ENCODE measurements at places on chromosomes 7 and 10.
A peak's percentile ranks its signal among the peaks of the same experiment; 100 is the strongest.

DNA sequence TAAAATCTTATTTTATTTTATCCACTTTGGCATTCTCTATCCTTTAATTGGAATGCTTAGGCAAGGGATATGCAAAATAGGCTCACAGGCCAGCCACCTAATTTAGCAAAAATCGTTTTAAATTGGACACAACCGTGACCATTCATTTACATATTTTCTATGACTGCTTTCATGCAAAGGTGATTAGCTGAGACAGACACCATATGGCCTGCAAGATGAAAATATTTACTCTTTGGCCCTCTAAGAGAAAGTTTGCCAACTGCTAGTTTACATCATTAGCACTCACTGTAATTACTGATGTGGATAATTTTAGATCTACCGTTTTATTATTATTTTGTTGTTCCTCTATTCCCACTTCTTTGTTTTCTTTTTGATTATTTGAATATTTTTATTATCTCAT is 375.5 kb upstream of the LRRTM3 start:
- DNase-seq: no peak

DNA sequence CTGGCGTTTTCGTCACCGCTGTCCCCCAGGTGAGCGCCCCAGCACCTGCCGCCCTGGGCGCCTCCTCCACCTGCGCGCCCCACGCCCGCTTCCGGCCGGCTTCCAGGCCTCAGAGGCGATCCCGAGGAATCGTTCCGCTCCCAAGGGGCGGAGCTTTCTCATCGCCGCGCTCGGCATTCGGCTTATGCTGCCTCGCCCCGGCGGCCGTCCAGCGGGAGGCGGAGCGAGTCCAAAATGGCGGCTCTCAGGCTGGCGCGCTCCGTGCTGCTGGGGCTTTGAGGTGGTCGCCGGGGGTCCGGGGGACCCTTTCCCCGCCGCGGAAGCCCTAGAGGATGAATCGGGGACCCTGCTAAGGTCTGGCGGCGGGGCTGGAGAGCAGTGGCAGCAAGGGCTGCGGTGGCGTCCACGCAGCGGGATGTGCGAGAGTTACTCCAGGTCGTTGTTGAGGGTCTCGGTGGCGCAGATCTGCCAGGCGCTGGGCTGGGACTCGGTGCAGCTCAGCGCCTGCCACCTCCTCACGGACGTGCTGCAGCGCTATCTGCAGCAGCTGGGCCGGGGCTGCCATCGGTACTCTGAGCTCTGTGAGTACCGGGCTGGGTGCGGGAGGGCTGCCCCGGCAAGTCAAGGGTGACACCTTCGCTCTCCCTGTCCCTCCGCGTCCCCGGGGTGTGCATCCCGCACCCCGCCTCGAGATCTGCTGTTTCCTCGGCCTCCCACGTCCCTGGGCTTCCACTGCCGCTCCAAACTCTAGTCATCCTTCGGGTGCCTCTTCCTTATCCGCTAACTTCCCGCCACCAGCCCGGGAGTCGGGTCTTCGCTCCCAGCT is at the start of gene TAF3:
Gene TAF3, plus strand, starts transcription at position 211 of the 826 bp plus-strand sequence. Its CDS starts 205 bp downstream, at position 416.
- DNase-seq: peak; percentile 29

DNA sequence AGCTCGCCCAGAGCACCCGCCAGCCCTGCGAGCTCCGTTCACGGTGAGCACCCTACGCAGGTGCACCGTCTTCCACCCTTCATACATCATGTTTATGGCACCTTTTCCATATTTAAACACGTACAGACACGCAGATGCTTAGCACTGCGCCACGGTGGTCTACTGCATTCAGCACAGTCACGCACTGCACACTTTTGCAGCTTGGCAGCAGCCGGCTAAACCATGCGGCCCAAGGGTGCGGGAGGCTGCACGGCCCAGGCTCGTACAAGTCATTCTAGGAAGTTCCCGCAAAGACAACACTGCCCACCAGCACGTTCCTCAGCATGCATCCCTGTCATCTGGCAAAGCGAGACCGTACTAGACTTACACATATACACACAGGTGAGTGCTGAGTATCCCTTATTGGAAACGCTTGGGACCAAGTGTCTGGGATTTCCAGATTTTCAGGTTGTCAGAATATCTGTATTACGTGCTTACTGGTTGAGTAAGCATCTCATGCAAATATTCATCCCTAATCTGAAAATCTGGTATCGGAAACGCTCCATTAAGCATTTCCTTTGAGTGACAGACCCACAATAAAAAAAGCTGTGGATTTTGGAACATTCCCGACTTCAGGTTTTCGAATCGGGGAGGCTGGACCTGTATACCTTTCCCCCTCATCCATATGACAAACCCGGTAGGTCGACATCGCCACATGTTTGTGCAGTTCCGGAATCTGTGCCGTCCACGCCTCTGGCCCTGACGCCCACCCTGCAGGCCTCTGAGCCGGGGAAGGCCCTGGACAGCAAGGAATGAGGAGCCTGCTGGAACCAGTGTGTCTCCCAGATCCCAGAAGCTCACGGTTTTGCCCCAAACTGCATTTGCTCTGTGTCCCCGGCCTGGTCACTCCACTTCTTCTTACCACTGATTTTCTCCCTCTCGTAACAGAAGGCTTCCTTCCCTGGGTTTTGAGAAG is 222.2 kb downstream of the ELFN1 start:
- DNase-seq: no peak

DNA sequence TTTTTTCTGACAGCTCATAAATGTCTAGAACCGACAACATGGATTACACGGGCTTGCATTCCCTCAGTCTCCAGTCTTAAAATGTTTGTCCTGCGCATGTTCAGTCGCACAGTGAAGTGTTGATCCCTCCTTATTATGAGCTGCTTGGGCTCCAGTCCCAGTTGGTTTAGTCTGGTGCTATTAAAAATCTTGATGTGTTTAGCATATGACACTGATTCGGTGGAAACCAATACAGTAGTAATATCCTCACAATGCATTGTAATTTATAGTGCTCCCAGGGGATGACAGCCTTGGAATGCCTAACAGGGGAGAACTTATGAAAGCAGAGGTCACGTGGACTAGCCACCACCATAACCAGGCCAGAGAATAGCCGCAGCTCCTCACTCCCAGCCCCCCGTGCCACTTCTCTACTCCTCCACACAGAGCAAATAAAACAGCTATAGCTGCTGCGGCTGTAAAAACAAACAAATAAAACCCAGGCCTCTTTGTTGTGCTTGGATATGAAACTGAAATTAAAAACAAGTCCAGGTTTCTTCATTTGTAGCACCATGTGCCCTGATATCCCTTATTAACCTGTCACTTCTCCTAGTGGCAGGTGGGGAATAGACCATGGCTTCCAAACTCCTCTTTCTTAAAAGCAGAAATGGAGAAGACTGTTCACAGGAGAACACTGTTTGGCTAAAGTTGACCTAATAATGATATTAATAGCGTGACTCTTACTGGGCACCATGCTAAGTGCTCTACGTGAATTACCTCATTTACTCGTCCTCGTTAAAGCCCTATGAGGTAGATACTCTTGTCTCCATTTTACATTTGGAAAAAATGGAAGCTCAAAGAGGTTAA is 7.7 kb downstream of the DPCD start:
- DNase-seq: no peak

GRCh38 chr10:71346731-71347130 is 27.7 kb downstream of the SLC29A3 start:
- no peak for DNase-seq

GRCh38 chr7:121604627-121605316 is 208.7 kb upstream of the FAM3C start:
- DNase-seq: no peak

DNA sequence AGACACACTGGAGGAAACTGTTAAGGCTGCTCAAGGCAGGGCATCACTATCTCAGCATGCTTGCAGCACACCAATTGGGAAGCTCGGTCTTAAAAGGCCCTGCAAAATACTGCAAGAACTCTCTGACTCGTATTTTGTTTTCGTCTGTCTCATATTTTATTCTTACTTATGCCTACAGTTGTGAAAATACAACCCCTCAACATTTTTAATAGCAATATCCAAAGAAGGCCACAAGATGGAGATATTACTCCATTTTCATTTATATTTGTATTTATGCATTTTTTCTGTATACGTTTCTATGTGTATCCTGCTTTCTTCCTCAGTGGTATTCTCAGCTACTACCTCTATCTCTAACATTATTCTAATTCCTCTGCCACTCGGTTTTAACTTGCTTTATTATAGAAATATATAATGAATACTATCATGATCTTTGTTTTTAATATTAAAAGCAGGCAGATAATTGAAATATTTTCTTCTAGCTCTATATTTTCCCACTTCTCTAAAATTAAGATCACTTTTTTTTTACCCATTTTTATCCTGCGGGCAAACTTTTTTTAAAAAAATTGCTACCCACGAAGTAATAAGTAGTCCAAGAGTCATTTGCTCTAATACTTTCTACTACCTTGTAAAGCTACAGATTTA is 10.0 kb downstream of the DNAJC1 start:
- no peak for DNase-seq

DNA sequence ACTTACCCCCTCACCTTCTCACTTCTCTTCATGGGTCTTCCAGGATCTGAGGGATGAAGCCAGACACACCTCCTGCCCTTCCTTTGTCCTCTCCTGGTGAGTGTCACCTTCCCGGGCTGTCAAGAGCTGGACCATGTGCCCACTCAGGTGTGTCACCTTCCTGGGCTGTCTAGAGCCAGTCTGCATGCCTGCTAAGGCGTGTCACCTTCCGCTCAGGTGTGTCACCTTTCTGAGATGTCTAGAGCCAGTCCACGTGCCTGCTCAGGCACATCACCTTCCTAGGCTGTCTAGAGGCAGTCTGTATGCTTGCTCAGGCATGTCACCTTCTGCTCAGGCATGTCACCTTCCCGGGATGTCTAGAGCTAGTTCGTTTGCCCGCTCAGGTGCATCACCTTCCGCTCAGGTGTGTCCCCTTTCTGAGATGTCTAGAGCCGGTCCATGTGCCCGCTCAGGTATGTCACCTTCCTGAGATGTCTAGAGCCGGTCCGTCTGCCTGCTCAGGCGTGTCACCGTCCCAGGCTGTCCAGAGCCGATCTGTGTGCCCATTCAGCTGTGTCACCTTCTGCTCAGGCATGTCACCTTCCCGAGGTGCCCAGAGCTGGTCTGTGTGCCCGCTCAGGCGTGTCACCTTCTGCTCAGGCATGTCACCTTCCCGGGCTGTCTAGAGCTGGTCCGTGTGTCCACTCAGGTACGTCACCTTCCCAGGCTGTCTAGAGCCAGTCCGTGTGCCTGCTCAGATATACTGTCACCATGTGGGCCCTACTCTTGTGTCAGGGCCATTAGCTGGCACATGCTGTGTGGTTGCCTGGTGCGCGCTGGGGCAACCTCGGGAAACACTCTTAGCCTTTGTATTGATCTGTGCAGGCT is 245.3 kb downstream of the EBF3 start:
- no peak for DNase-seq

DNA sequence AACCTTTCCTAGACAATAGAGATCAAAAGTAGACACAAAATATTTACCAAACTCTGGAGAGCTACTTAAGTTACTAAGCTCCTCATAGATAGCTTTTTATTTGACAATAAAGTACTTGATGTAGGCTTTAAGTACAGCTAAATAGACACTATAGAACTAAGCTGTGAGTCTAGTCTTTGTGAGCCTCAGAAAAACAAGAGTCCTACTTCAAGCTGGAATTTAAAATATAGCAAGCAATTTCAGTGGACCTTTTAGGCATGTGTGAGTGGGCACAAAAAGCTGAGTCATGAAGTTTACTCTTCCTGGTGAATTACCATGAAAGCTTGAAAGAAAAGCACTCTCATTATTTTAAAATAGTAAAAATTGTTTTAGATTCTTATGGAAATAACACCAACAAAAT is 76.1 kb downstream of the ADD3 start:
- DNase-seq: no peak

DNA sequence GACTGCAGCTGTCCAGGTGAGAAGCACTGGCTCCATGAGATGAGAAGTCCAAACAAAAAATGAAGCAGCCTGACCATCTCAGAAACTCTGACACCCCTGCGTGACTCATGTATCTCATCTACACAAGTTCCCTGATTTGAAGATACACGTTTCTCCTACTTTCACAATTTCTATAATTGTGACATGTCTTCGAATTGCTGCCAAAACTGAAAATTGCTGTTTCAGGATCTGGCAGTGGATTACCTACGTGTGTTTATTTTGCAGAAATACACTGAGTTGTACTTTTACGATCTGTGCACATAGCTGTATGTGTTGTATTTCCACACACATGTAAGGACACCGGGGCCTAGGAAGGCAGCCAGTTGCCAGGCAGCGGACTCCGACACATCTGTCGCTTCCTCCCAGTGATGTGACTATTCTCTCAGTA is 53.2 kb downstream of the LARP4B start:
- no peak for DNase-seq

- no peak for DNase-seq
These were observed 98.7 kb downstream of the KMT2E start for GRCh38 chr7:105112440-105113418.

- no peak for DNase-seq
These were observed 148.4 kb downstream of the TPST1 start for GRCh38 chr7:66353547-66353946.

DNA sequence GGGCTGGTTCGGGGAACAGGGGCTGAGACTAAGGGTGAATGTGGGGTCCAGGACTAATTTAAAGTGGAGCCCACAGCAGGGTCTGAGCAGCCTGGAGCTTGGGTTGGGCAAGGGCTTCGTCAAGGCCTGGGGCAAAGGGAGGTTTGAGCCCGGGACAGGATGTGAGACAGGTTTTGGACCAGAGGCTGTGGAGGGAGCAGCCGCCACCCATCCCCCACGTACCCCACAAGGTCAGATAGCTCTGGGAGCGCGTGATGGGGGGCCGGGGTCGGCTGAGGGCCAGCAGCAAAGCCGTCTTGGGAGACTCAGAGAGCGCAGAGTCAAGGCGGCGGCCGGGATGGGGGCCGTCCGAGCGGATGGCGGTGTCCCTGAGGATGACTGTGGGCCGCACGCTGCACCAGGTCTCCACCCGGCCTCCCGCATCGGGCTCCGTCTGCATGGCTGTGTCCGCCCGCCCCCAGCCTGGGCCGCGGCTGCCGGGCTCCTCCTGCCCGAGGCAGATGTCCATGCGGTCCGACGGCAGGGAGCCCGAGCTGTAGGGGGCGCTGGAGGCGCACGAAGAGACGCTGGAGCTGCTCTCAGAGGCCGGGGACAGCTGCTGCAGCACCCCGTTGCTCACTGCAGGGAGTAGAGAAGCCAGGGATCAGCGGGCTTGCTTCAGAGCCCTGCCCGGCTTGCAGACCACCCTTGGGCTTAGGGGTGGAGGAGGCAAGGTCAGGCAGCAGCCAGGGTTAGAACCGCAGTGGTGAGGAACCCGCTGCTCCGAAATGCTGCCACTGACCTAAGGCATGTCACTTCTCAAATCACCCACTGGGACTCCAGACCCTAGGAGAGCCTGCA is 12.1 kb downstream of the PDZD7 start:
- peak; percentile 62 for DNase-seq

GRCh38 chr10:120768227-120768626 is 82.9 kb upstream of the WDR11 start:
- no peak for DNase-seq
